Peyer's patch (tissue), 4 donors: ENCODE measurements at places on chromosomes 2 and 18.

DNA sequence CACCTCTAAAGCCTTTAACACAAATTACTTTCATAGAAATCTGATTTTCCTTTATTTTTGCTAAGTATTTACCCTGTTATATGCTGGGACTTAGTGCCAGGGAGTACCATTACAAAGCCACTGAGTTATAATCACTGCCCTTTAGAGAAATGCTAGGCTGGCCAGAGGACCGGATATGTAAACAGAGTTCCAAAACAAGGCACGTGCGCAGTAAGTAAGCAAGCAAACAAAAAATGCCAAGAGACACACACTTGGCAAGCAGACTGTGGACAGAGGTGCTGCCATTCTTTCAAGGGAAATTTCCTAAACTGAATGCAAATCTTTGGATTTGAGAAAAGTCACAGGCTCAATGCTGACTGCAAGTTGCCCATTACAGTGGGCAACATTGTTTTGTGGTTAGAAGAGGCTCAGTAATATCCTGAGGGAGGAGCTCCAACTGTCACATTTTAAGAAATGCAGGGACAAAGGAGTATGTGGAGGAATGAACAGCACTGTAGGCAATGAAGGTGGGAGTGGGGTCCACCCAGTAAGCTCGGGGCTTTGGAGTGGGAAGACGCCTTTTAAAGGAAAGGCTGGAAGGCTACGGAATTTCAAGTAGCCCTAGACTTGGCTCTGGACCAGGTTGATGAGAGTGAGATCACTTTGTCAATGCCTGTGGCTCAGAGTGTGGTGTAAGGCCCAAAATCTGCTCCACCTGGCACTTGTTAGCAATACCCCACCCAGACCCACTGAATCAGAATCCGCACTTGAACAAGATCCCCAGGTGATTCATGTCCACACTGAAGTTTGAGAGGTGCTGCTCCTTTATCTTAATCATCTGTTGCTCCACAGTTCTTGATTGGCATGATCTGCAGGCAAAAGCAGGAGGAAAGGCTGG, 2.1 kb upstream of the PARD6G start:
- DNase-seq, result no peak

DNA sequence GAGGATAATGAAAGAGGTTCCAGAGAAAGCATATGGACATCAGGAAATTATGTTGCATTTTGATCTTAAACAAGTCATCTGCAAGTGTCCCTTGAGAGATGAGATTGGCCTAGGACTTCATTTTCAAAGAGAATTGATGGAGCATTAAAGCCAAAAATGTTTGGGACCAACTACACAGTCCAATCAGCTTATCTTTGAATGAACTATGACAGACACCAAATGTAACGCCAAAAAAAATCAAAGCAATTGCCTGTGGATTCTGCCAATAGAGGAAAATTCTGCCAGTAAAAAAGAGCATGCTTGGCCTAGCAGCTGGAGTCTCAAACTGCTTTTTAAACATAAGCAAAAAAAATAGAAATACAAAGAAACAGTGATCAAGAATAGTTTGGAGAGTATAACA, 594.5 kb upstream of the CHAC2 start:
- DNase-seq, result no peak

DNA sequence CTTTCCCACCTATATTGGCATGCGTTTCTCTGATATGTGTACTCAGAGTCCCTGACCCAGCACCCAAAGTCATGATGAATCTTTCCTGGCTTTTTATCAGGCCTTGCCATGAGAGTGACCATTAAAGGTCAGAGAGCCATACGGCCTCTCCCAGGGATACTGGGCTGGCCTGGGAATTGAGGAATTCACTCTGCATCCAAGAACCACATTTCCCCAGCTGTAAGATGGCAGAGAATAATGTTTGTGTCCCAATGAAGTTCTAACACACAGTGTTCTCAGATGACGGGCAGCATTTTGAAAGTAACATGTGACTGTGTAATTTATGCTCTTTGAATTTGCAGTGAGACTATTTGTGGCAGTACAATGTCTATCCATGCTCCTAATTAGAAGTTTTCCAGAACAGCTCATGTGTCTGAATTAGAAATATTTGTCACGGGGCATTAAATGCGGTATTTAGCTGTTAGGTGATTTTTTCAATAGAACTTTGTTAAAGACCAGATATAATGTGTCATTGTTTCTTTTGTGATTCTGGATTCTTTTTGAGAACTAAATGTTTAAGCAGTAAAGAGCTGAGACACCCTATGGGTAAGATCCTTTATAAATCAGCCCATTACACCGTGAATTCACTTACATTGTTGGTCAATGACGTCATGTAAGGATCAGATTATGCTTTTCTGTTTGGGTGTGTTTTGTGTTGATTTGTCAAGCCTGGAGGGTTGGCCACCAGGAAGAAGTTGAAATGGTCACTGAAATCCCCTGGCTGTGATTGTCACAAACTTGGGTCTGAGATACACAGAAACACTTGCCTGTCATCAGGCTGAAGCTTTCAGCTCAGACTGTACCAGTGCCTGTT, 7.3 kb upstream of the SLC3A1 start:
- no peak for DNase-seq

- peak; percentile 48 for DNase-seq
Observed at GRCh38 chr2:43225788-43226557, 433 bp downstream of the ZFP36L2 start.

GRCh38 chr18:23352042-23352441, 101.0 kb upstream of the RIOK3 start:
- DNase-seq, result no peak

- no peak for DNase-seq
Observed at GRCh38 chr2:68974251-68974650, at the start of gene GKN1. Gene GKN1, plus strand, starts transcription at chr2:68974636. Its CDS starts 42 bp downstream, at chr2:68974678.

DNA sequence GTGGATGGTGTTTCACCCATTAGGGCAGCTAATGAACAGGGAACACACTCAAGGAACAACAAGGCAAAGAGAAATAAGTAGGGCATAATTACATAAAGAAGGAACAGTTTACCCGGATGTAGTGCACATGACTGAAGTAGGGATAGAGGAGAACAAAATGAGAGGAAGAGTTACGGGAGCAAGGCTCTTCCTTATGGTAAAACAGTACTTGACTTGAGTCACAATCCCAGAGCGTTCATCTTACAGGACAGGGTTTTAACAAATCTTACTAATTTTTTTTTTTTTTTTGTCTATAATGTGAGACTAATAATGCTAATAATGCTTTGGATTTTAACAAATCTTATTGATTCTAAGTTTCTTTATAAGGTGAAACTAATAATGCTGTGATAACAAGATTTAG, 1329.5 kb downstream of the LRP1B start:
- DNase-seq, result no peak

- DNase-seq, result no peak
Observed at GRCh38 chr2:176582176-176582575, 312.9 kb downstream of the MTX2 start.

- DNase-seq, result no peak
Observed at GRCh38 chr2:15242936-15243461, 318.1 kb downstream of the NBAS start.

DNA sequence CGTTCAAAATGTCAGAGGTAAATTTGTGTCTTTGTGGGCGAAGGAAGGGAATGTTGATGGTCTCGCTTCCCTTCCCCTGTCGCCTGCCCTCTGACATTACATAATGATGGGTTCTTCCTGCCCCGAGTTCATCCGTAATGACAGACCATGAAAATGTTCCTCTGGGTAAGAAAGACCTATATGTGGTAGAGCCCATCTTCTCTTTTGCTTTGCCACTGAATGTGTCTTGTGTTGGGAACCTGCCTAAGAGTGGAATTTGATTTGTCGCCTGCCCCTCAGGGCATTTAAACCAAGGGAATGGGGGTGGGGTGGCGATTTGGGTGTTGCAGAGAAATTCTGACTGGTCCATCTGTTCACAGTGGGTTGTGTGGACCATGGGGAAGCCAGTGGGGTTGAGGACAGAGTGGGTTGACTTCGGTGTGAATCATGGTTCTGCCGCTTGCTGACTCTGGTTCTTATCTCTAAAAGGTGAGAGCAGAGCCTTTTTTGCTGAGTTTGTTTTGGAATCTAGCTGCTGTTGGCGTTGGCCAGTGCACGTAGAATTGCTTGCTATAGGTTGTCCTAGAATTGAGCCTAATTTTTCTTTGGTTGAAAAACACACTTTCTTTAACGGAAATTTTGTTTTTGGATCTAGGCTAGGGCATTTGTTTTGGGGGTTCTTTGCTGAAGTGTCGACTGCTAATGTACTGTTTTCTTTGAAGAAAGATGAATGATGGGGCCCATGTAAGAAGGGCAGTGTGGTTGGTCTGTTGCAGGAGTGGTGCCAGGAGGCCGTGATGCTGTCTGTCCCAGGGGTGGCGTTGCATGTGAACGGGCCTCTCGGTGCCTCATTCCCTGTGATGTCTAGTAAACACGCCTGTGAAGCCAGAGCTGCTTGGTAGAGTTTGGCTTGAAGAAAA, 1.3 kb downstream of the INPP4A start:
- no peak for DNase-seq

GRCh38 chr2:166060191-166060590, 67.6 kb downstream of the SCN1A start:
- DNase-seq, result no peak

DNA sequence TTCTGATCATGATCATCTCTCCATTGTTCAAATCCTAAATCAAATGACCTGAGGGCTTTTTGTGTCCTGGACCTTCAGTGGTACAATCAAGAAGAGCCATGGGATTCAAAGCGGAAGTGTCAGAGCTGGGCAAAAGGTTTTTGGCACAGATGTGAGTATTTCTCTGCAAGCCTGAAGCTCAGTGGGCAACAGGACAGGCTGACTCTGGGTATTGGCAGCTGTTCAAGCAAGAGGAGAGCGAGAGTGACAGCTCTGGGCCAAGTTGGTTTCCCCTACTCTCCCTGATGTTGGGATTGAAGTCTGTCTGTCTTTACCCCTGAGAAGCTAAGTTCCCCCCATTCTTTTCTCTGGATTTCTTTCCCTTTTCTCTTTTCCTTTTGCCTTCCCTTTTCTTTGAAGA, 33.3 kb downstream of the DSEL start:
- no peak for DNase-seq

GRCh38 chr2:108236676-108237335, 3.0 kb upstream of the SULT1C3 start:
- no peak for DNase-seq

GRCh38 chr2:219158586-219158985, 2.0 kb downstream of the NHEJ1 start:
- no peak for DNase-seq

GRCh38 chr2:216849987-216850386, 9.9 kb downstream of the TNP1 start:
- DNase-seq, result no peak

DNA sequence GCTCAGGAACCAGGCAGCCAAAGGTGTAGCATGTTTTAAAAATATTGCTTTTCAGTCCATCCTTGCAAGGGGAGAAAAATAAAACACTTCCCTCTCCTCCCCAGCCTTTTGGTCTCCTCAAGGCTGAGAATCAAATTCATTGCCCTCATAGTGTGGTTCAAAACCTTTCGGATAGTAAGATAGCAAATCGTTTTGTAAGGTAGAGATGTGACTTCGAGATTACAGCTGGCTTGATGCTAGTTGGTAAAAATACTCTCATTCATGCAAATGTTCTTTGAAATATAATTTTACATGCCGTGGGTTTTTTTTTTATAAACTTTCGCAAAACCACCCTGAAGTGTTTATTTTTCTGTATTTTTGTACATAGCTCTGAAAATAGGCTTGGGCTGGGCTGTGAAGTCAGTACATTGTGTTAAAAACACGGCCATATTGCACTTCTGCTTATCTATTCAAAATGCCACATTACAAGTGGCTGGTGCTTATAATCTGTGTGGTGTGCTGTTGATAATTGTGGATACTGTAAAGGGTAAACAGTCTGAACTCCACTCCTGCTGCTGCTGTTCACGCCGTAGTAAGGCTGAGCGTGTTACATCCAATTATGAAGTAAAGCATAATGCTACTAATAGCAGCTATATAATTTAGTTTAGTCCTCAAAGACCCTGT, 172.0 kb upstream of the SIX3 start:
- no peak for DNase-seq

- no peak for DNase-seq
Observed at GRCh38 chr2:49261781-49262180, 107.5 kb upstream of the FSHR start.
